ENCODE measurements at places on chromosomes 5 and 9.

GRCh38 chr9:104269996-104270963, 176.2 kb downstream of the SMC2 start:
- DNase-seq = no peak

- no peak for DNase-seq
Measured at GRCh38 chr5:142225141-142225540, 99.7 kb downstream of the SPRY4 start.

- no peak for DNase-seq
Measured at GRCh38 chr9:76592091-76592973, 133.3 kb downstream of the GCNT1 start.

DNA sequence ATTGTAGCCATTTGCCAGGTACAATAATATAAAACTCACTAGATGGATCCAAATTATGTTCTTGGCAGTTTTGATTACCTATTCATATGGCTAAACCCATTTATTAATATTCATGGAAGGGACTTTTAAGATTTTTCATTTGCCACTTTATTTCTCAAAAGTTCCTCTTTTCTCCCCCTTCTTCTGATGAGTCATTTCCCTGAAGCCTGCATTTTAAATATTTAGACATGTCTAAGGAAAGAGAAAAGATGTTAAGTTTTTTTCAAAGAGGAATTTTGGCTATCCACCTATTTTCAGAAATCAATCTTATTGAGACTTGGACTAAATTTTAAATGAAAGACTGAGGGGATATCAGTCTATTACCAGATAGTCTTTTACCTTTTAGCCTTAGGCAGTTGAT, 1189.4 kb downstream of the EFNA5 start:
- DNase-seq = no peak

GRCh38 chr5:29367176-29367833, 1826.2 kb upstream of the CDH6 start:
- DNase-seq = no peak

DNA sequence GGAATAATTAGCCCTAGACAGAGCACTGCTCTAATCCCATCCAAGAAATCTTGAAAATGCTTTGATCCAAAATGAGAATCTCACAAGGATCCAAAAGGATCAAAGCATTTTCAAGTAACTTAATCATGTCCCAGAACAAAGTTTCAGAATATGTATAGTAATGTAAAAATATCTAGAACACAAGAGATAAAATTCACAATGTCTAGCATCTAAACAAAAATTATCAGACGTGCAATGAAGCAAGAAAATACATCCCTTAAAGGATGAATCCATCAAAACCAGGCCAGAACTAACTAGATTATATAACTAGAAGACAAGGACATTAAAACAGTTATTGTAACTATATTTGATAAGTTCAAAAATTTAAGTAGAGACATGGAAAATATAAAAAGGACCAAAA, 69.3 kb downstream of the INIP start:
- no peak for DNase-seq

GRCh38 chr9:129283705-129284606, 105.9 kb upstream of the IER5L start:
- no peak for DNase-seq

- DNase-seq = no peak
Measured at GRCh38 chr5:73460133-73460532, 11.6 kb upstream of the FOXD1 start.

GRCh38 chr9:13412331-13412730, 132.8 kb upstream of the MPDZ start:
- DNase-seq = no peak

DNA sequence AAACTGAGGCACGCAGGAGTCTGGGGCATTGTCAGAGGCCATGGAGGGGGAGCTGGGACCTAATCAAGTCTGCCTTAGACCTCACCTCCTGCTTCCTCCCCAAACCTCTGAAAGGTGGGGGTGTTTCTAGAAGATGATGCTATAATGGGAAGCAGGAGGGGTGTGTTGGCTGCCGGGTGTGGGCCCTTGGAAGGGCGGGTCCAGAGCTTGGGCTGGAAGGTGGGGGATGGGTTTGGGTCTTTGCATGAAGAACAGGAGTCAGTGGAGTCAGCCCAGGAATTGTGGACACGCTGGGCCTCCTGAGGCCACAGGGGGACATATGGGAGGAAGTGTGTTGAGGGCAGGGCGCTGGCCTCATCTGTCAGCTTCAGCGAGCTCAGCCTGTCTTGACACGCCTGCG, 101.0 kb upstream of the FCN2 start:
- DNase-seq = no peak

DNA sequence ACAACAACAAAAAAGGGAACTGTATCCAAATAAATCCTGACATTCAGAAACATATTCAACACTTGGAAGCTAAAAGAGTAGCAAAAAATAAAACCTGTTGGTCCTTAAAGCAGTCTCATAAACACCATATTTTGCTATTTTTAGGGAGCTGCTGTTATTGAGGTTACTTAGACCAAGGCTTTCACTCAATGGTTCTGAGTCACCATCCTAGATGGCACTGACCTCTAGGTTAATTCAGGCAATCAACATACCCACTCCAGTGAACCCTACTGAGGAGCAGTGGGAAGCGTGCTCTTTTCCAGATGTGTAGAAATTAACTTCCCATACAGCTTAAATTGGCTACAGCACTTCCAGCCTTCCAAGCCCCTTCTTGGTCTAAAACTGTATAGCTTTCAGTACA, 5.2 kb downstream of the GNAQ start:
- no peak for DNase-seq

DNA sequence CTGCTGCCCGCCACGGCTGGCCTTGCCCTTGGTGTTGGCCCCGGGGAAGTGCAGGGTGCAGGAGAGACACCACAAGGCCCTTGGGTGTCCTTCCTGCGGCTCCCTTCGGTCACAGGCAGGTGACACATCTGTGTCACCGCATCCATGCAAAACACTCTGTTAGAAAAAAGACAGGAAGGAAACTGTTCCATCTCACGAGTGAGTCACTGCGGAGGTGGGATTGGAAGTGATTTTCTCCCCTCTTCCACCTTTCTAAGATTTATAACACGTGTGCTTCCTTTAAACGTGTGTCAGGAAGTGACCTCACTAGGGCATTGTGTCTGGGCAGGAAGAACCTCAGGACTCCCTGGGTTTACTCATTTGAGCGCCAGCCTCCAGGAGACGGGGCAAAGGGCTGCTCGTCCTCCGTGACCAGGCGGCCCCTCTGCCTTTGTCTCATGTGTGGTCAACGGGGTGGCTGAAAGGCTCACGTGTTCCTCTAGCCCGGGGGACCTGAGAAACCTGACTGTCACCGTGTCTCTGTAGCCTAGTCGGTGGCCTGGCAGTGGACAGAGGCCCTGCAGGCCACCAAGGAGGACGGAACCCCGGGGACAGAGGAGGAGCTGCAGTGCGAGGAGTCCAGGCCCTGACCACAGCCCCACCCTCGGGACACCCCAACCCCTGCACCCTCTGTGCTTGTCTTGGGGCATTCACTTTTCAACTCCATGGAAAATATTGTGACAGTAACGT, 4.9 kb upstream of the LCN1 start:
- DNase-seq = no peak

- DNase-seq = no peak
Measured at GRCh38 chr5:5466227-5466626, 43.8 kb downstream of the ICE1 start.

GRCh38 chr5:96172436-96172835, 210.8 kb upstream of the ELL2 start:
- no peak for DNase-seq

DNA sequence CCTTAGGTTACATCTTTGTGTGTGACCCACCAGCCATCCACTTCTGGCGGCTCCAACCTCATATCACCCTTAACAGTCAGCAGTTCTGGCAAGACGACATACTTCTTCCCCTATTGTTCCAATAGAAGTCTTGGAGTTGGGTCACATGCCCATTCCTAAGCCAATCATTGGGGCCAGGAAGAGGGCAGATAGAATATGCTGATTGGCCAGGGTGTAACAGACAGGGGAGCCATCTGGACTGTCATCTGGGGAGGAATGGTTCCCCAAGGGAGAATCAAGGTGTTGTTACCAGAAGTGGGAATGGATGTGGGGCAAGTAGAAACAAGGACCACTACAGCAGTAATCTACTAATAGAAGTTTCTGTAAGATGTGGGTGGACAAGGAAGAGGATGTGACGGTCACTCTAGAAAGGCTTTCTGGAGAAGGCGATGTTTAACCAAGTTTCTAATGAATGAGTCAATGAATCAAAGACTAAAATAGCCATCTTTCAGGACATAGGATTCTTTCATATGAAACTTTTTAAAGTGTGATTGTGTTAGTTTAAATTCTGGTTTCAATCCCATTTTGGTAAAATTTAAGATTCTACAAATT, 200.4 kb downstream of the ARHGAP26 start:
- no peak for DNase-seq

GRCh38 chr5:2642684-2643345, 108.7 kb downstream of the IRX2 start:
- no peak for DNase-seq

- peak; percentile 52 for DNase-seq
Measured at GRCh38 chr5:177402271-177403043, 2.0 kb upstream of the PFN3 start.

GRCh38 chr9:86042199-86042978, 57.0 kb downstream of the GOLM1 start:
- no peak for DNase-seq

- no peak for DNase-seq
Measured at GRCh38 chr5:108084105-108084504, 297.8 kb downstream of the FBXL17 start.

GRCh38 chr9:38007016-38007415, 62.0 kb downstream of the SHB start:
- no peak for DNase-seq
